ENCODE measurements at places on chromosomes 11 and 22.
A peak's percentile ranks its signal among the peaks of the same experiment; 100 is the strongest.

- no peak for DNase-seq
Measured at GRCh38 chr22:40290516-40290915, 55.8 kb upstream of the ADSL start.

- DNase-seq = no peak
Measured at GRCh38 chr22:48070760-48071159, 1308.3 kb downstream of the TBC1D22A start.

DNA sequence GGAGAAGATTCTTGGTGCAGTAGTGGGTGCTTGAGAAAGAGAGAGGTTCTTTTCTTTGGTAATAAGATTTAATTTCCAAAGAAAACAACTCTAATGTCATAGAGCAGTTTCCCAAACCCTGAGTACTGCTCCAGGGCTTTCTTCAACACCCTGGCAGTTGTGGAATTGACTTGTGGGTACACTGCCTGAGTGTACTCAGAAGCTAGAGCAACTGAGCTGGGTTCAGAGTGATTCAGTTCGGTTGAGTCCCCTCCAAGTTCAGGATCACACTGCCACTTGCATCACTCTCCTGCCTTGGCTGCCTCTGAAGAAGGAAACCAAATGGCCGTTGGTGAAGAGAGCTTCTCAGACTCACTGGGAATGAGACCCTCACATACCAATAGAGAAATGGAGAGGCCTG is 5.3 kb downstream of the DMC1 start:
- no peak for DNase-seq

GRCh38 chr11:123535401-123535800 is 105.3 kb downstream of the GRAMD1B start:
- DNase-seq = no peak

DNA sequence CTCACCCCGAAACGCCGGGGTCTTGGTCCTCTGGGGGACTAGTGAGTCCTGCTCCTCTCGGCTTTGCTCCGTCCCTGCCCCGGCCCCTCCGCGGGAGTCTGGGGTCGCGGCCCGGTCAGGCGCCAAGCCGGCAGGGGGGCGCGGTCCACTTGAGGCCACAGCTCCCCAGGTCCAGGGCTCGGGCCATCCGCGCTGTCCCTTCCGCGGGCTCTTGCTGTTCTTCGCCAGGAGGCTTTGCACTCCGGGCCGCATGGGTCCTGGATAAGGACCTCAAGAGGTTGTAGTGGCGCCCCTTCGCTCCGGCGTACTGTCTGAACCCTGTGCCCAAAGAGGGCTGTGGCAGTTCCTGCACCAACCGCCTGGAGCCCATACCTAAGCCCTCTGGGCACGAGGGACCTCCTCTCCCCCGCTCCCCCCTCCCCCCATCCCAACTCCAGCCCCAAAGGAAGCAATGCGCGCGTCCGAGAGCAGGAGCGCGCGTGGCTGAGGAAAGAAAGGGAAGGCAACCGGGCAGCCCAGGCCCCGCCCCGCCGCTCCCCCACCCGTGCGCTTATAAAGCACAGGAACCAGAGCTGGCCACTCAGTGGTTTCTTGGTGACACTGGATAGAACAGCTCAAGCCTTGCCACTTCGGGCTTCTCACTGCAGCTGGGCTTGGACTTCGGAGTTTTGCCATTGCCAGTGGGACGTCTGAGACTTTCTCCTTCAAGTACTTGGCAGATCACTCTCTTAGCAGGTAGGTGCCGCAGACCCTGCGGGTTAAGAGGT is at the start of gene ADM:
Gene ADM, plus strand, starts transcription at position 579 of the 767 bp plus-strand sequence. CDS start 628 bp downstream, outside the sequence.
- no peak for DNase-seq

DNA sequence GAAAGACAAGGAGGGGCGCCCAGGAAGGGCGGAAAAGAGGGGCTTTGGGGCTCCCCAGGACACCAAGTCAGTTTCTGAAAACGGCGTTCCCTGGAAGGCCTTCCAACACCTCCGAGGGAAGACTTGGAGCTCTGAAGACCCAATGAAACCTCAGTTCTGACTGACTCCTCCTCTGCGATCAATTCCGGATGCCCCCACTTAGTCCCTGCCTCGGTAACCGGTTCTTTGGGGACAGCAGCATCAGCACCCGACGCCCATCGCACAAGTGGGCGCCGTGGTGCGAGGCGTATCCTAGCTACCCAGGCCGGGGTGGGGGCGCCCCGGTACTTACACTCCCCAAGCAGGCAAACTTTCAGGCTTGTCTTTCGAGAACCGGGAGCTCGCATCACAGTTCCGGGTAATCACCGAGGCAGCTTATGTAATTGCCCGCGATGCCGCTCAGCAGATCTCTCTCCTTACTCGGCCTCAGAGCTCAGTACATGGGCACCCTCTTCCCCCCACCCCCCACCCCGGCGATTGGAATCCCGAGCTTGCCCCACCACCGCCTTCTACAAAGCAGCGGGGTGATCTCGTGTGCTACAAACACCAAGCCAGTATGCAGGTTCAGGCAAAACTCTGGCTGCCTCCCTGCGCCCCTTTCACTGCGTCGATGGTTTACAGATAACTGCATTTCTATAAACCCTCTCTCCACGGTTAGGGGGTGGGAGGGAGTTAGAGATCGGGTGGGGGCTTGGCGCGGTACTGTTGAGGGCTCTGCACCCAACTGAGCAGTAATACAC is 2.0 kb downstream of the TENM4 start:
- no peak for DNase-seq

GRCh38 chr11:71106671-71107070 is 145.7 kb downstream of the SHANK2 start:
- DNase-seq = no peak

DNA sequence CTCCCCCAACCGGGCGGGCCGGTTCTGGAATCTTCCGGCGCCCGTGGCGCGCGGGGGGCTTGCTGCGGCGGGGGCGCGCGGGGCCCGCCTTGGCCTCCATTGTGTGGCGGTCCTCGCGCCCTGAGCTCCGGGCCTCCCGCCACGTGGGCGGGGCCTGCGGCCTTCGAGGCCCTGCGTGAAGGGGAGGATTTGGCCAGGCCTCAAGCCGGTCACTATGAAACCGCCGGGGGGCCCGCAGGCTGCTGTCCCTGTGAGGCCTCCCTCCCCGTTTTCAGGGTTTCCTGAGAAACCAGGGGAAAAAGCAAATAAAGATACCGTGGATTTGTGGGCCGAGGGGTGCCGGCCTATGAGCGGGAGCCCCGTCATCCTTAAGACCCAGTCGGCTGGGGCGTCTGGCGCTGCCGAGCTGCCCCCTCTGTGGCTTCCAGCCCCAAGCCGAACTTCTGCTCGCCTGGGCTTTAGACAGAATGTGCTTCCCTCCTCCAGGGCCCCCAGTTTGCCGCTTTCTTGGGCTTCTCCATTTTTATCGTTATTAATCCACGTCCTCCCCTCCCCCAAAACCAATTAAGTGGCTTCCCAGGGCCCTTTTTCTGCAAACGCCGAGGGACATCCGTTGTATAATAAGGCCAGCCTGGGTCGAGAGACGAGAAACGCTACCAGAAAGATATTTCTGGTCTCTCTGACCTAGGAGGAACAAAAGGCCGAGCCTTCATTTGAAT is 602 bp downstream of the EWSR1 start:
- peak; percentile 53 for DNase-seq

DNA sequence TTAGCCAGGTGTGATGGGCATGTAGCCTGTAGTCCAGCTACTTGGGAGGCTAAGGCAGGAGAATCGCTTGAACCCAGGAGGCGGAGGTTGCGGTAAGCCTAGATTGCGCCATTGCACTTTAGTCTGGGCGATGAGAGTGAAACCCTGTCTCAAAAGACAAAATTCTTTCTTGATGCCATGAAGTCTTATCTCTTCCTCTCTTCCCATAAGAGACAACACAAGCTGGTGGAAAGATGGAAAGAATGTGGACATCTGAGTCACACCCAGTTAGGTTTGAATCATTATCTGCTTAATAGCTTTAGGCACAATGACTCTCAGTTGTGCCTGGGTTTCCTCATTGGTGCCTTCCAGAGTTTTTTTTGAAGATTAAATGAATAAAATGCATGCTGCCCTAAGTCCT is 35.3 kb downstream of the KREMEN1 start:
- DNase-seq = no peak

DNA sequence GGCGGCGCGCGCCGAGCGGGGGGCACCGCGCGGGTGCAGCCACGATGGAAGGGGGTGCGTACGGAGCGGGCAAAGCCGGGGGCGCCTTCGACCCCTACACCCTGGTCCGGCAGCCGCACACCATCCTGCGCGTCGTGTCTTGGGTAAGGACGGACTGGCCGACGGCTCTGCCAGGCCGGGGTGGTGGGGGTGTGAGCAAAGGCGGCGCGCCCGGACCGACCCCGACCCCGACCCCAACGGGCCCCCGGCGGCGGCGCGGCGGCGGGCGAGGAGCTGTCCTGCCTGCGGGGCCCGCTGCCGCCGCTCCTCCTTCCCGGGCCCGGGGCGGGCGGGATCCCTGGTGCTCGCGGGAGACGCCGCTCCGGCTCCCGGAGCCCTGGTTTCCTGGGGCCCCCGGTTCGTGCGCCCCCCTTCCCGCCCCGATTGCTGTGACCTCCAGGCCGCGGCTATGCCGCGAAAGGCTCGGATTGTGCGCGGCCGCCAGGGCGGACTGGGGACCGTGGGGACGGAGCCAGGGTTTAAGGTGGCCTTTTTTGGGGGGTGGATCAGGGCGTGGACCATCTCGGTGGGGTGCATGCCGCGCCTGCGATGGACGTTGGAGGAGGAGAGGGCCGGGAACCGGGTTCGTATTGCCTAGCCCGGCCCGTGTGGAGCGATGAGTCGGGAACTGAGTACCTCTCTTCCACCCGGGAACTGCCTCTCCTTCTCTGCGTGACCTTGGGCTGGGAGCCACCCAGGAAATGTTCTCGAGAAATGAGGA is at the start of gene SYNGR1:
Gene SYNGR1, plus strand, starts transcription at position 25 of the 760 bp plus-strand sequence. Its CDS starts 20 bp downstream, at position 45.
- no peak for DNase-seq

DNA sequence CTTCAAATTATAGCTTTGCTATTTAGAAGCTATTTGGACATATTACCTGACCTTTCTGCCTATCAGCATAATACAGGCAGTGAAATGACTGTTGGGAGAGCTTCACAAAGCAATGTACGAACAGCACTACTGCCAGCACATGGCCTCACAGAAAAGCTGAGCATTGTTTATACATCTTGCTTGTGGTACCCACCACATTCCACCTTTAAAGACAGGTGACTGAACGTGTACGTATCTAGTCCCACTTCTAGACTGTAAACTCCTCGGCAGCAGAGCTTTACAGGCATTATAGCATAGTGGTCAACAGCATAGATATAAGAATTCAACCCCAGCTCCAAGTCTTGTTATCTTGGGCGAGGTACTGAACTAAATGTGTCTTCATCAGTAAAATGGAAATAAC is 1.6 kb downstream of the JOSD1 start:
- DNase-seq = no peak

GRCh38 chr22:26544489-26544888 is 32.2 kb upstream of the TFIP11 start:
- DNase-seq = no peak

- no peak for DNase-seq
Measured at GRCh38 chr11:133898031-133898769, 52.9 kb upstream of the SPATA19 start.

GRCh38 chr11:132408877-132409276 is 1038.5 kb downstream of the NTM start:
- no peak for DNase-seq

DNA sequence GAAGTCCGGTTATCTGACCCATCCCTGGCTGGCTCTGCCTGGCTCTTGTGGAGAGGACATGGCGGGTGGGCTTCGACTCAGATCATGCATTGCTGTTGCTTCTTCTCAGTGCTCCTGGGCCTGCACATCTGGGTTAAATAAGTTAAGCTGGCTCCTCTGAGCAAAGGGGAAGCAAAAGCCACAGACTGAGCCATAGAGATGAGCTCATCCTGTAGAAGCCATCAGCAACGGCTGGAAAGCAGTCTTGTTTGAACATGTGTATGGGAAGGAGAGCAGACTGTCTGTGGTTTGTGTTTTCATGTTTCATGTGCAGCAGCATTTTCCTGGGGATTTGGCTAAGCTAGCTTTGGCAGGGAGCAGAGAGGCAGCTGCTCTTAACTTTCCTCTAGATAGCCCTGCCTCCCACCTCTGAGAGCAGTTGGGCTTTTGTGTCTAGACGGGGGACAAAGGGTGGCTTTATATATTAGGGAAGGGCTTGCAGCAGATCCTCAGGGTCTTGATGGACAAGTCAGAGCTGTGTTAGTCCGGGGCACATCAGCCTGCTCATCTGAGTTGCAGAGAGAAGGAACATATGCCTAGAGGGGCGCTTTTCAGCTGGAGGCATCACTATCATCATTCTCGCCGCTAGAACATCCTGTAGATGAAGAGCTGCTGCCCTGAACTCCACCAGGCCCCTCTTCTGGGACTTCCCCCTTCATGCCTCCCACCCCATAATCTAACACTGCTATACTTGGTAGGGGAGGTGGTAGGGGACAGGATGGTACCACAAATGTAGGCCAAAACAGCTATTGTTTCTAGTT is 14.9 kb downstream of the DCPS start:
- no peak for DNase-seq

DNA sequence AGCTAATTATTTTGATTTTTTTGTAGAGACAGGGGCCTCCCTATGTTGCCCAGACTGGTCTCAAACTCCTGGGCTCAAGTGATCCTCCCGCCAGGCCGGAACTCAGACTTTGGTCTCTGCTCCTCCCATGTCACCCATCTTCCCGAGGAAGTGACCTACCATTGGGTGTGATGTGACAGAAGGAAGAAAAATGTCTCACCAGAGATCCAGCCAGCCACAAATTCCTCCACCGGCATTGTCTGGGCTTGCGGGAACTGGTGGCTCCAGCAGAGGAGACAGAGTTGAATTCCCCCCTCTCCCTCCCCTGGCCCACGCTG is 772 bp downstream of the SLC25A45 start:
- DNase-seq = no peak

GRCh38 chr11:7609015-7609414 is 64.3 kb downstream of the CYB5R2 start:
- DNase-seq = no peak

GRCh38 chr11:83004746-83005556 is 66.7 kb downstream of the RAB30 start:
- DNase-seq = no peak

DNA sequence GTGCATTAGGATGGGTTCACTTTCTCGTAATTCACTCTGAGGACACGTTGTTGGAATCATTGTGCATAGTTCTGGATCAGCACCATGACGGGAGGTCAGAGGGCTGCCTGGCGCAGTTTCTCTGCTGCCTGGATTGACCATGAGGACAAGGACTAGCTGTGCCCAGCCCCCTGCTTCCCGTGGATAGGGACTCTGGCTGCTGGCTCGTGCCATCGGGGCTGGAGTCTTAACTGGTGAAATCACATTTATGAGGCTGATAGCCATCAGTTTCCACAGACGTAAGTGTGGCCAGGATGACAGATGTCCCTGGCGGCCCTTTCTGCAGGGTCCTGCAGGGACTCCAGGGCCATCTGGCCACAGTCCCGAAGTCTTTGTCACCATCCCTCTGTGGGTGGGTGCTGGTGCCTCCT is 24.1 kb upstream of the GRAMD4 start:
- no peak for DNase-seq

GRCh38 chr11:127493330-127494022 is 492.9 kb upstream of the KIRREL3 start:
- no peak for DNase-seq

Data from hematopoietic multipotent progenitor cell treated with erythropoietin and hydrocortisone succinate and interleukin-3 and kit ligand, for 15 days (in vitro differentiated cells).